ENCODE measurements at places on chromosomes 4 and X.

GRCh38 chr4:150849016-150849415, 166.1 kb downstream of the LRBA start:
- no peak for DNase-seq

DNA sequence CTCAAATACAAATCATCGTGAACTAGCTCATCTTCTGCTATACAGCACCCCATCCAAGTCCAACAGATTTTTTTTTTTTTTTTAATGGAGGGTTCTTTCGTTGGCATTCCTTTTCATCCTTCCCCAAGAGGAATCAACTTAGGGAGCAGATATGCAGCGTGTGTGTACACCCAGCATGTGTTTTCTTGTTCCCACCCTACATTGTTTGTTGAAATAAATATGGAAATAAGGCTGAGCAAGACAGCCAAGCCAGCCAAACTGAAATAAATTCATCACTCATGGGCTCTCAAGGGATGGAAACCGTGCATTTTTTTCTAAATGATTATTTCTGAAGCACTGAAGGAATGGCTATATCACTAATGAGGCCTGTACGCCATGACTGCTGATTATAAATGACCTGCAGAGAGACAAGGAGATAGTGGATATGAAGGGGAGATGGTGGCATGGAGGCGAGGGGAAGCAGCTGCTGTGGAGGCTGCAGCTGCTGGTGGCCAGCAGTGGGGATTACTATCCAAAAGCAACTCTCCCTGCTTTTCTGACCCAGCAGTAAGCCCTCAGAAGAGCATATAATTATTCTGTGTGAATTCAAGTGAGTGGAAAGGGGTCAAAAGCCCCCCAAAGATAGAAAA, 173.9 kb downstream of the MGST2 start:
- DNase-seq: no peak

DNA sequence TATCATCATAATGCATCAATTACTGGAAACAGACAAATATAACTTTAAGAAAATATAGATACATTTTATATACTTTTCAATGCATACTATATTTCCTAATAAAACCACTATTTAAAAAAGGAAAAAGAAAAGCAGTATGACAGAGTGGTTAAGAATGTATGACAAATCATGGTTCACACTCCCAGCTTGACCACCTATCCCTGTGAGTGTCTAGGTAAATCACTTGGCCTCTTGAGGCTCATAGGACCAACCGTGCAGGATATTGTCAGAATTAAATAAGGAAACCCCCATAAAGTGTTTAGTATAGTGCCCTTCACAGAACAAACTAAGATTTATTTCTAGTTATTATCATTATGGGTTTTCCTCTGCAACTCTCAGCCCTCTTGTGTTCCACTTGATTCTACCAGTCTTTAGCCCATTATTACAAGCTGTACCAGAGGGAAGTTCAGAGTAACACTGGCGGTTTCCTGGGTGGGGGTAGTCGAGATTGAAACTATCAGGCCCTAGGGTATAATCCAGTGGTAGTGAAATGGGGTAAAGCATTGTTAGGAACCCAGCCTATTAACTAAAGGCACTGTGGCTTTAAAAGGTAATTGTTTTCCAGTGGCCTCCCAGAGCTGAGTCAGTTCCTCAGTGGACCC, 55.5 kb upstream of the PAK3 start:
- DNase-seq: no peak

DNA sequence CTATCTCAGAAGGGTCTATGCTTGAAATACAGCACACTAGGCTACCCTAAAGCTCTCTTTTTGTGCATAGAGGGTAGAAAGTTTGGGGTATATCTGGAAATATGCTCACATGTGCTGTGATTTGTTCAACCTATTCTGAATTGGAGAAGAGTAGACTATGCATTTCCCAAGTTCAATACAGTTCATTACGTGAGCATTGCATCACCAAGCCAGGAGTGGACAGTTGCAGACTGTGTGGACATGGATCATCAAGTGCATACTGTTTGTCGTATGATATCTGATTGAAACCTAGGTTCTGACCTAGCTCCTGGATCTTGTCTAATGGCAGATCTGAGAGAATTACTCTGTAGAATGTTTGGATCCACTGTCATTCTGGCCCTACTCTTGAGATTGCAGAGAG, 161.1 kb downstream of the FRAS1 start:
- no peak for DNase-seq
